Stimulated activated naive CD4-positive, alpha-beta T cell treated with Interleukin-2 at 50 U/mL for 16 hours (primary cell): ENCODE measurements at places on chromosomes 1 and 21.
A peak's percentile ranks its signal among the peaks of the same experiment; 100 is the strongest.

DNA sequence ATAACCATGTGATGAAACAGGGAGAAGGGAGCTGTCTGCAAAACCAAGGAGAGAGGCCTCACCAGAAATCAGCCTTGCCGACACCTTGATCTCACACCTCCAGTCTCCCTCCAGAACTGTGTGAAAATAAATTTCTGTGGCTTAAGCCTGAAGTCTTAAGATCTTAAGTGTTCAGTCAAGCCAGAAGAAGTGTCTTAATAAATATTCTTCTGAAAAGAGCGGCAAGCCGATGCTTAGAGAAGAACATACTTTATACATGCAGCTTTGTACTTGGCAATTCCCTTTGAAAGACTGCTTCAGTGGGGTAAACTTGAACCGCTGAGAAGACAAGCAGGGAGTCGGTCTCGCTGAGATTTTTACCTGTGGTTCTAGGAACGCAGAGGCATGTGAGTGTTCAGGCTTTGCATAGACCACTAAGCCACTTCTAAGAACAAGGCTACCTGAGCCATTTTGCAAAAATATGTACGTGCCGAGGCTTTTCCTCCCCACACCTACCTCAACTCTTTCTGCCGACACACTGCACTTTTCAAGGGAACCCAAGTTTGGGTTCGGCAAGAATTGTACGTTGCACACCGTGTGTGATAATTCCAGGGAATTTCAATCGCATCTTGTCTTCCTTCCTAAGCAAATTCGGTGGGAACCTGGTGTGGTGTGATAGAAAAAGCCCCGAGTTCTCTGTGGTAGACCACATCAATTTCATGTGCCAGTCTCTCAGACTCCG, 3.4 kb downstream of the RUNX1 start:
- DNase-seq, result peak; percentile 27

DNA sequence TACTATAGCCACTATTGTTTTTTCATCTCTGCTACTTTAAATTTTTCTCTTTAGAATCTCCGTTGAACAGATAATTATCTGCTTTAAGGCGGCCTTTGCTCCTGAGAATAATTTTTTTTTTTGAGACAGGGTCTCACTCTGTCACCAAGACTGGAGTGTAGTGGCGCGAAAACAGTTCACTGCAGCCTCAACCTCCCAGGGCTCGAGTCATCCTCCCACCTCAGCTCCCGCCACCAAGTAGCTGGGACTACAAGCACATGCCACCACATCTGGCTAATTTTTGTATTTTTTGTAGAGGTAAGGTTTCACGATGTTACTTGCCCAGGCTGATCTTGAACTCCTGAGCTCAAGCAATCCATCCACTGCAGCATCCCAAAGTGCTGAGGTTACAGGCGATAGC, 28.6 kb downstream of the TRIT1 start:
- DNase-seq, result no peak

GRCh38 chr1:24481101-24481500, 21.5 kb upstream of the RCAN3 start:
- peak; percentile 21 for DNase-seq

GRCh38 chr1:221782970-221783369, 41.1 kb upstream of the DUSP10 start:
- no peak for DNase-seq

GRCh38 chr1:78096017-78096416, 50.3 kb downstream of the GIPC2 start:
- no peak for DNase-seq
